A549 (cell line): ENCODE measurements at places on chromosomes 5 and 9. TPM values are rescaled to one million over a fixed set of nuclear protein-coding genes. Genes with fewer than 3 reads are reported as not detected.

Gene TMEFF1
- 0.37 to 0.65 TPM (median 0.61 TPM) in 3 replicates for polyA plus RNA-seq

Gene SOX30
- polyA plus RNA-seq: 0.08 TPM in 2 of 3 replicates, not detected in the other

Gene DNAI1
- 0.34 to 0.50 TPM (median 0.40 TPM) in 3 replicates for polyA plus RNA-seq

Gene CCNO
- 4.7 to 5.1 TPM (median 4.8 TPM) in 3 replicates for polyA plus RNA-seq

DNA sequence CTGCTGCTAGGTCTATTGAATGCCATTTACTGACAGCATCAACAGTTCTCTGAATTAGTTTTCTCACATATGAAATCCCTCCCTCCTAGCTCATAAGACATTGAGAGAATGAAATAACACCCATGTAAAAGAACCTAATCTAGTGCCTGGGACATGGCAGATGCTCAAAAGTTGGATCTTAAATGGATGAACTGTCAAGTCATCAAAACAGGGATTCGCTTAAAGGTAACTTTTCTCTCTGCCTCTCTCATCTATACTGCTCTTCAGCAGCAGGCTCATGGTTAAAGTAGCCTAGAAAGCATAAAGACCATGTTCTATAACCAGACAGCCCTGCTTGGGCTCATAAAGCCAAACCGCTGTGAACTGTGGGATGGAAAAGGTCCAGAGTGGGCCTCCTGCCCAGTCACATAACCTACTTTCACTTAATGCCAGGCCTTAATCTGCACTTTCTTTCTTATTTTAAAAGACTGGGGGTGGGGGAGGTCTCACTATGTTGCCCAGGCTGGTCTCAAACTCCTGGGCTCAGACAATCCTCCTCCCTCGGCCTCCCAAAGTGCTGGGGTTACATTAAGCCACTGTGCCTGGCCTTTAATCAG lies 3.7 kb downstream of the TMEM245 start:
- no peak for DNase-seq
